Stimulated activated CD4-positive, alpha-beta T cell treated with anti-CD3 and anti-CD28 coated beads, Interleukin-12 subunit alpha, Interleukin-12 subunit beta, amount 100 ng/mL, for 48 hours (primary cell): ENCODE measurements at places on chromosomes 5 and 9.

DNA sequence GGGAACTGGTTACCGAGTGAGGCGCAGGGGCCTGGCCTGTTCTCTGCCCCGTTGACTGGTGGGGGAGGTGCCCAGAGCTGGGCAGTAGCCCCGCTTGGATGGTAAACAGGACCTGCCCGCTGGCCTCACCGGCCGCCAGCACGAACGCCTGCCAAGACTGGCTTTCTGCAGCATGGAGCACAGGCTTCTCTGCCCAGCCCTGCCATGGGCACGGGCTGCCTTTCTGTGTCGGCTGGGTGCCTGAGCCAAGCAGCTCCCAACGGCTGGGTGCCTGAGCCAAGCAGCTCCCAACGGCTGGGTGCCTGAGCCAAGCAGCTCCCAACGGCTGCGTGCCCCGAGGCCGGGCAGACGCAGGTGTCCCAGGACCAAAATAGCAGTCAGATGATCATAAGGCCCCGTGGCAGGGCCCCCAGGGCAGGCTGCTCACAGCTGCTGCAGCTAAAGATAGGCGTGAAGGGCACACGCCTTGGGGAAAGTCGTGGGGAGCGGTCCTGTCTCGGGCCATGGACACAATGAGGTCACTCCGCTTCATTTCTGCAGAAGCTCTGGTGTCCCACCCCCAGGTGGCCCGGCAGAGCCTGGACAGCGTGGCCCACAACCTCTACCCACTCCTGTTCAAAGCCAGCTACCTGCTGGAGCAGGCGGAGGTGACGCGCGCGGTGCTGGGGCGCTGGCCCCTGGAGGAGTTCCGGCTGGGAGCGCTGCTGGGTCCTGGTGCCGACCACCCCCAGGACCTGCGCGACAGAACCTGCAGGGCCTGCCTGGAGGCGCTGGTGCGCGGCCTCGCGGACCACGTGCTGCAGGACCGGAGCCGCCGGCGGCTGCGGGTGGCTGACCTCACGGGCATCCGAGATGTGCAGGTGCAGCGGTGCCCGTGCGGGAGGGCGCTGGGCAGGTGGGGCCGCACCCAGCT is at the start of gene LRRC14B:
TSS of gene LRRC14B (plus strand) at position 460 of the 913 bp plus-strand sequence. CDS start at position 504, 44 bp downstream.
- no peak for DNase-seq

GRCh38 chr5:1853531-1853930 is 29.2 kb downstream of the IRX4 start:
- DNase-seq = no peak

DNA sequence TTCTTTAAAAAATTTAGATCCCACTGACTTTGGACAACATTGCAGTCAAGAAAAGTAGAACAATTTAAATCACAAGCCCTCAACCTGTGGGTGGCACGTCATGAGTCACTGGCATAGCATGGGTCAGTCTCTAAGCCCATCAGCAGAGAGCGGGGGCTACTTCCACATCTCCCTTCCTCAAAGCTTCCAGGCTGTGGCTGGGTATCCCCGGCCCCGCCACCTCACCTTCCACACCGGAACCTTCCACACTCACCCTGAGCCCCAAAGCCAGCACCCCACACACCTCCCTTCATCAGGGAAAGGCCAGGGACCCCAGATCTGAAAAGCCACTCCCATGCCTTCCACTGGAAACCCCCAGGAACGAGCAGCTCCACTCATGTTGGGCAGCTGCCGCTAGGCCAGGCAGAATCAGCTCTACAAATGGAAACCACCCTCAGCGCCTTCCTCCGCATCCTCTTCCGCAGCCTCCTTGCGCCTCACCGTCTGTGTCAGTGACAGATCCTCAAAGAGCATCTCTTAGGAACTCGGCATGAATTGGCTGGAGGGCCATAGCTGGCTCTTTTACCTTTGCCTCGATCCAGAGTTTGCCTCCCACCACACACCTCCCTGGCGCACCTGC is 156.5 kb downstream of the ERCC6L2 start:
- no peak for DNase-seq

GRCh38 chr9:2628919-2629318 is 7.3 kb downstream of the VLDLR start:
- DNase-seq = no peak

DNA sequence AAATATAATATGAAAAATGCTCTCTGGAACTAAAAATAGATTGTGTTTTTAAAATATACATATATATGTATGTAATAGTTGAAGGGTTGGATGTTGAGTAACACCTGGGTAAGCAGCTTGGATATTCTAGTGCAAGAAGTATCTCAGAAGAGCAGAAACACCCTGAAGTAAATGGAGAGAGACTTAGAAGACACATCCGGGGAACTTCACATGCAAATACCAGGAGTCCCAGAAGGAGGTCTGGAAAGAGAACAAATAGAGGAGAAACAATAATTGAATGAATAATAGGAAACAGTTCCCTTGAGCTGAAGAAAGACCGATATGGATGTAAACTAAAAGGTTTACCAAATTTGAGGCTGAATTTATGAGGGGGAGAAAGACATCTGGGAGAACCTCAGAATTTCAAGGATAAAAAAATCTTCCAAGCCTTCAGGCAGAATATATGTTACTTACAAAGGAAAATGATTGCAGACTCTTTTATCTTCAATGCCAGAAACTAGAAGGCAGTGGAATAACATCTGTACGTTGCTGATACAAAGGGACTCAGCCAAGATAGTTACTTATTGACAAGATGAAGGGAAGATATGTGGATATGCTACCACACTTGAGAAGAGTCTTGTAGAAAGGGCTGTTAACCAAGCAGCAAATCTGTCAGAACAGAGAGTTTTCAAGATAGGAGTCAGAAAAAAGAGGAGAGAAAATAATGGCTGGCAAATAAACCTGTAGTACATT is 42.7 kb downstream of the HSDL2 start:
- DNase-seq = no peak

GRCh38 chr5:74660140-74660539 is 19.6 kb upstream of the ENC1 start:
- no peak for DNase-seq

DNA sequence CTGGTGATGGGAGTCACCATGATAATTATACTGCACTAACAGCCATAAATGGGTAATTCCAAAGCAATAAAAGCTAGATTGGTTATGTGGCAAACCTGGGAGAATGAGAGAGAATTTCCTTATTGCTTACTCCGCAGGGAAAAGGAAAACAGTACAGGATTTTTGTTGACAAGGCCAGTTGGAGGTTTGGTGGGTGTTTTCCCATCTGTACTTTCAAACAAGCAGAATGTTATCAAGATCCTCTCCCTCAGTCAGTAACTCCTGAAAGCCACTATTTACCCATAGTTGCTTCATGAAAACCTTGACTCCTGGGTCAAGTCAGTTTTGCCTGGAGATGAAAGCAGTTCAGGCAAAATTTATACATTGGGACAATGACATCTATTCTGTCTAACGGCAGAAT is 26.4 kb downstream of the IL9 start:
- DNase-seq = no peak

- no peak for DNase-seq
These were observed 28.9 kb downstream of the ARHGEF28 start for GRCh38 chr5:73654819-73655318.

DNA sequence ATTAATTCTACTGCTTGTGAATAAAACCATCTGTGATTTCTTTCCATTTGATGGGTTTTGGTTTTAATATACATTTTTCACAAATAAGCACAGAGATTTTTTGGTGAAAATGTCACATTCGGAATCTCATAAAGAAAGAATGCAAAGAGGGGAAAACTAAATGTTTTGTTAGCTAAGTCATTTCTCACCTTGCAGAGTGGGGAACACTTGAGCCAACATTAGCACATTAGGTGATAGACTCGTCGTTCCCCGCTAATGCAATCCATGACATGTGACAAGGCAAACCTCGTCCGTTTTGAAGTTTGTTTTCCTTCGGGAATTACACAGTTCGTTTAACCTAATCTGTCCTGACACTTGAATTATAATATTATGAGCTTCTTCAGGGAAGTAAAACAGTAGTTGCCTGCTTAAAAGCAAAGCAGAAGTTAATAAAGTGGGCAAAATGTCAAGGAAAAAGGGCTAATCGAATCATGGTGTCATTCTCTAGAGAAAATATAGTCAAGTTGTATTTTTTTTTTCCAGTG is 95.8 kb upstream of the LMX1B start:
- no peak for DNase-seq

DNA sequence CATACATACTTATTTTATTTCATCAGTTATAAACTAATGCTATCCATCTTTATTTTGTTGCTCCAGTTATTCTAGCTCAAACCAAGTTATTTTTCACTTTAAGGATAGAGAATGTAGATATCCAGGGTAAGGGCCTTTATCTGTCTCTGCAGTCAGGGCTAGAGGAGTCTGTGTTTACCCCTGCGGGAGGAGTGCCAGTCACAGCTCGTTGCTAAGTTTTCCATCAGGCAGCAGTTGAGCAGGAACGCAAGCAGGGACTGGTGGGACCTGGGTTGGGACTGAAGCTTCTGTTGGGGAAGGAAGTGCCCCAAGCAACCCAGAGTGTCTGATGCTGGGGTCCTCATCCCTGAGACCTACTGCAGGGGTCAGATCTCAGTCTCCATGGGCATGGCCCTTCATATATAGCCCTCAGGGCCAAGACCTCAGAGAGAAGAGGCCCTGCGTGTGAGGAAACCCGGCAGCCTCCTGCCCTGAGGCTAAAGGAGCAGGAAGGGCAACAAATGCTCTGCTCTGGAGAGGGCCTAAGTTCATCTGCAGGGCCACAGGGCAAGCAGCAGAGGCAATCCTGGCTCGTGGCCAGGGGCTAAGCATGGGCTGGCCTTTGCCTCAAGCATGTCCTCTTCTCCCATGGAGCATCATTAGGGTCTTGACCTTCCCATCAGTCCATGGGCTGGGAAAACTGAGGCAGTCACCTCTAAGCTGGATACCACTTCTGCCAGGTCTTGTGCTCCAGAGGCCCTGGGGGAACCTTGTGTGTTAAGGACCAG is 6.6 kb downstream of the SLC22A4 start:
- no peak for DNase-seq

- no peak for DNase-seq
These were observed 77.5 kb downstream of the HSPA4 start for GRCh38 chr5:133129289-133129688.

GRCh38 chr5:166926138-166926537 is 1365.3 kb upstream of the WWC1 start:
- no peak for DNase-seq

GRCh38 chr9:15512204-15512603 is 1.4 kb upstream of the PSIP1 start:
- DNase-seq = no peak

GRCh38 chr5:178436326-178436940 is 153.8 kb downstream of the COL23A1 start:
- DNase-seq = no peak

GRCh38 chr5:160297776-160298175 is 14.6 kb downstream of the CCNJL start:
- no peak for DNase-seq

DNA sequence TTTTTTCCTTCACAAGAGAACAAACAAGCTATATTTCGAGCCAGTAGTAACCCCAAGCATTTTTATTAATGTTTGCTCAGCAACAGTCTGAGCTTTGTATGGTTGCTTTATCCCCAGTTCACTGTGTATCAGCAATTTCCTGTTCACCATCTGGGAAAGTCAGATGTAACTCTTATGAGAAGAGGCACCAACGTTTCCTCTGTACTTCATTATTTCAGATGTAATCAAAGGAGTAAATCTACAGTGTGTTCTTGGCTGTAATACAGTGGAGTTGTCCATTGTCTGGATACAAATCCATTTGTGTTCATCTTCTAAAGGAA is 340.2 kb downstream of the ARRDC3 start:
- no peak for DNase-seq

DNA sequence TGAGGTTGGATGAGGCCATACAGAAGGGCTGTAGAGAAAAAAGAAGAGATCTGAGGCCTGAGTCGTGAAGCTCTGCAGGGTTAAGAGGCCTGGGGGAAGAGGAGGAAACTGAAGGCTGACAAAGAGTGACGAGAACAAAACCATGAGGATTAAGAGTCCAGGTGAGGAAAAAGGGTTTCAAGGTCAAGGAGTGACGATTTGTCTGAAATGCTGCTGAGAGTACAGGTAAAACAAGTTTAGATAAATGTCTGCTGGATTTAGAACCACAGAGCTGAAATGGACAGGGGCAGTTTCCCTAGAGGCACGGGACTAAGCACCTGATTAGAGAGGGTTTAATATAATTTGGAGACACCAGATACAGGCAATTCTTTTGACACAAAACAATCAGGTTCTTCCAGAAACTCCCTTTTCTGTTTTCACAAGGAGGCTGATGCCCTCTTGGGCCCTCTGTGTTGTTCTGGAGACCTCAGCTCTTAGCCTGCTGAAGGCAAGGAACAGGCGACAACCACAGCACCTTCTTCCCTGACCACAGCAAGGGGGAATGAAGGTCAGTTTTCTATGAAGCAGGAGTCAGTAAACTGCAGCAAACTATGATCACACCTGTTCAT is 14.6 kb upstream of the GCNT1 start:
- DNase-seq = no peak

DNA sequence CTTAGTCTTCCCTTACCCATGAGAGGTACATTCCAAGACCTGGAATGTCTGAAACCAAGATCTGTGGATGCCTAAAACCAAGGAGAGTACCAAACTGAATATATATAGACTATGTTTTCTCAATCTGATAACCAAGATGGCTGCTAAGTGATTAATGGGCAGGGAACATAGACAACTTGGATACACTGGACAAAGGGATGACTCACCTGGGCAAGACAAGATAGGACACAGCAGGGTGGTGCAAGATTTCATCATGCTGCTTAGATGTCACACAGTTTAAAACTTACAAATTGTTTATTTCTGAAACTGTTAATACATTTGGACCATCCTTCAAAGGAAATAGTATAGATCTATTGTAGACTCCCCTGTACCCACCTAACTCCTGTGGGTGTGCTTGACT is 130.9 kb downstream of the HTR1A start:
- DNase-seq = no peak

GRCh38 chr5:17370651-17371050 is 127.4 kb upstream of the TAF11L2 start:
- DNase-seq = no peak

GRCh38 chr9:112869917-112870316 is 20.8 kb downstream of the SLC46A2 start:
- no peak for DNase-seq

DNA sequence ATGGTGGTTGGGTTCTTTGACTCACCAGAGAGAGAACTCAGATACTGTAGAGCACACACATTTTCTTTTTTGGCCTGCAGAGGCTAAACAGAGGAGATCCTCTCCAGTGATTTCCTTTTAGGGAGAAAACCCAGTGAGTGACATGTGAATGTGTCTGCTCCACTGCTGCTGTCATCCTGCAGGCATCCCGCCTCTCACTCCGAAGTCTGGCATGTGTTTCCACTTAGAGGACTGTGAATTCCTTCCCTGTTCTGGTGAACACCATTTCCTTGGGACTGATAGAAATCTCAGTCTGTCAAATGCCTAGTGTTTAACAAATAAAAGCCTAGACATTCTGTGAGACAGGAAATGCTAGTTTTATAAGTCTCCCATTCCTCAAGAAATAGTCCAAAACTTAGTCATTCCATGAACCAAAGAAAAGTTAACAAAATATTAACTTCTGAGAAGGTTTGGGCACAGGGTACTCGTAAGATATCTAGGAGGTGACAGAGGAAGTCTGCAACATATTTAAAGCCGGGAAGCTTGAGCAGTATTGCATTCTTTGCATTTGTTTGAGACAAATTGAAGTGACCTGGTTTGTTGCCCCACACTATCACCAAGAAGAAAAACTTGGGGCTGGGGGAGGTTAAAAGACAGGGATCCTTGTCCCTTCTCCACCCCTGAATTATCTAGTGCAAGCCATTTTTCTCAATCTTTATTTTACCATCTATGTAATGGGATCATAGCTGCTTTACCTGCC is 74.9 kb upstream of the NIPAL4 start:
- no peak for DNase-seq
